ENCODE measurements at places on chromosomes 2 and 18.

GRCh38 chr2:55247025-55247424 is 14.5 kb downstream of the RPS27A start:
- no peak for DNase-seq

DNA sequence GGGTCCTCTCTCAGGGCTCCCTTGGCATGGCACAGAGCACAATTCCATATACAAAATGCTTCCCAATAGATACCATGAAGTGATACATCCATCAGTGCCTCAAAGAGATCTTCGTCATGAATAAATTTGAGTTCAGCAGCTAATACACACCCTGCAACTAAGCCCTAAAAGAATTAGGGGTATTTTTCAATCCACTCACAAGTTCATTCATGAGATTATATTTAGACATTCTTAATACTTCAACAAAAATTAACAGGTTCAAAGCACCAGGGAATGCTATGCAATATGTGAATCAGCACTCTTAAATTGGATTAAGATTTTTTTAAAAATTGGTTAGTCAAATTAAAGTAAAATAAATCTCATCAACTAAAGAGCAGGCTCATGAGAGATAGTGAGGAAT is 79.7 kb downstream of the PID1 start:
- DNase-seq: no peak

DNA sequence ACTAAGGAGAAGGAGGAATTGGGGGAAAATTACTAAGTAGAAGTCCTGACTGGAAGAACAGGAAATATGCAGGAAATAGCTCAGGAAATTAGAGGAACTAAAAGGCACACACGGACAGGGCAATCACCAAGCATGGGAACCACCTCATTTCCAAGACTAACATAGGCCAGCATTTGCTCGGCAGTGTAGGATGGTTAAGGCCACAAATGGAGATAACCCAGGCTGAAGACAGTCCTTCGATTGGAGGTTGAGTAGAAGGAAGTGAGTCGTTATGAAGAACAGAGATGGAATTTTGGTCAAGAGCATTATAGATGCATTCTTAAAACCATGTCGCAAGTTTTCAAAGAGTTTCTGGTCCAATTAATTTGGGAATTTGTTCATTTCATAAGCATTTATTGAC is 401.4 kb downstream of the ALK start:
- peak; percentile 80 for DNase-seq

GRCh38 chr2:236093134-236093533 is 75.1 kb downstream of the GBX2 start:
- no peak for DNase-seq

DNA sequence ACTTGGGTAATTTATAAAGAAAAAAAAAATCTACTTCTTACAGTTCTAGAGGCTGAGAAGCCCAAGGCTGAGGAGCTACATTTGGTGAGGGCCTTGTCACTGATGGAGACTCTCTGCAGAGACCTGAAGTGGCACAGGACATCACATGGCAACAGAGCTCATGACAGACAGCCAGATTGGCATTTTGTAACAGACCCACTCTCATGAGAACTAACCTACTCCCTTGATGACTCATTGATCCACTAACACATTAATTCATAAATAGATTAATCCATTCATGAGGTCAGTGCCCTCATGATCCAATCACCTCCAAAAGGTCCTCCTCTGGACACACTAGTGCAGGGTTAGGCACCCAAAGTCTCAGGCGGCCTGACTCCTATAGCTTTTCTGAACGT is 318.4 kb downstream of the GULP1 start:
- DNase-seq: no peak

GRCh38 chr2:201401815-201402214 is 44.7 kb upstream of the FLACC1 start:
- DNase-seq: no peak

- no peak for DNase-seq
Observed at GRCh38 chr2:120862201-120863060, 126.8 kb downstream of the GLI2 start.
